ENCODE measurements at places on chromosomes 6 and 20.
A peak's percentile ranks its signal among the peaks of the same experiment; 100 is the strongest.

DNA sequence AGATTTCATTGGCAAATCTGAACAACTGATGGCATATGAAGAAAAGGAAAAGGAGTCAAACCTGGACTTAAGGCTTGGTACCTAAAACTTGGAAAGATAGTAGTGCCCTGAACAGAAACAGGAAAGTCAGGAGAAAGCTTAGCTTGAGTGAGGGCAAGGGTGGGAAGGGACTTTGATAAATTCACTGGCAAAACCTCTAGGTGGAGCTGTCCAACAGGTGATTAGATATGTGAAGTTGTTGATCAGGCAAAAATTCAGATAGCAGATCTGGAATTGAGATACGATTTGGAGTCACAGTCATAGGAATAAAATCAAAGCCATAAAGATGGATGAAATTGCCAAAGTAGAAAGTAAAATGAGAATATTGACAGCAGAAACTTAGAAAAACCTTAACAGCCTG is 16.1 kb upstream of the ZNF292 start:
- DNase-seq = peak; percentile 53

GRCh38 chr6:137944793-137945498 is 77.9 kb downstream of the TNFAIP3 start:
- DNase-seq = no peak

- no peak for DNase-seq
Observed at GRCh38 chr6:14537030-14537429, 419.5 kb downstream of the CD83 start.

DNA sequence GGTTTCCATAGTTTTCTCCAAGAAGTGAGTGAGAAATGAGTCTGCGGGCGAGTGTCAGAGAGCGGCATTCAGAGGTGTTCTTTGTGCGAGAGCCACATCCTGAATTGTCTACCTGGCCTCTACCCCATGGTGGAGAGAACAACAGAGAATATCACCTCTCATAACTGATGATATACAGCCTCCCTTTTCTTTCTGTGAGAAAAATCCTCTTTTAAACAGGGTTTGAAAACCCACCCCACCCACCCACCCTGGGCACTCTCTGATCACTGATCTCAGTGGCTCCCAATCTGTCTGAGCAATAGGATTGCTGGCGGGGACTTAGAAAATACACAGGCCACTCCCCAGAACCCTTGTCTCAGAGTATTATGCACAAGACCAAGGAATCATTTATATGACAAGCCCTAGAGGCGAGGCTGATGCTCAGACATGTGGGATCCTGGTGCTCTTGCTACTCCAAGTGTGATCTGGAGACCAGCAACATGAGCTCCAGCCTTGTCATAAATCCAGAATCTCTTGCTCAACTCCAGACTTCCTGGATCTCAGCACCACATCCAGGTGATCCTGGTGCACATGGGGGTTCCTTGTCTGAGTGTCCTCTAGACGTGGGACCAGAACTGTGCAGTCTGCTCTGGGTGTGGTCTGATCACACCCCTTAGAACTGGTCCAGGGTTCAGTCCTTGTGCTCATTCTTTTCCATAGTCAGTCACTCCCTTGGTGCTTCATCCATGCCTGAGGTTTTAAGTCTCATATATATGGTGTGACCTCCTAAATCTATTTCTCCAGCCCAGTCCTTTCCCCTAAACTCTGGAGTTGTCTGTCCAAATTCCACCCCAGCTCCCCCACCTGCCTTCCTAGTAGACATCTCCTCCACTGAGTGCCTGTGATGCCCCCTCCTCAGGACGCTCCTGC is 5.3 kb downstream of the HLA-B start:
- DNase-seq = no peak

Measured in Calu3 (cell line).